ENCODE measurements at places on chromosomes 5 and 9.

DNA sequence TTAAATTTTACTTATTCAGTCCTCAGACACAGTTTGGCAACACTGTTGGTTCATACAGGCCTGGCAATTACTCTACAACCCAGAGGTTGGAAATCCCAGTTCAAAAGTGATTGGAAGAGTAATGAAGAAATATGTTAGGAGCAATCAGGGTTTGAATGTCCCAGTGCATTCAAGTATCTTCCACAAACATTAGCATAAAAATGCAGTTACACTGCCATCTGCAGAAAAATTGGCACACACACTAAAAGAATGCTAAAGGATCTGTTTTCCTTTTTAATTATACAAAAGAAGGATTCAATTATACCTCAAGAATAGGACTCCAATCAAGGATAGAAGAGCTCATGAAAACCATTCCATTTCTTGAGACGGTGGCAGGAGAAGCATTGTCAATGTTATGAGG is 130.2 kb downstream of the DNAH5 start:
- no peak for DNase-seq

DNA sequence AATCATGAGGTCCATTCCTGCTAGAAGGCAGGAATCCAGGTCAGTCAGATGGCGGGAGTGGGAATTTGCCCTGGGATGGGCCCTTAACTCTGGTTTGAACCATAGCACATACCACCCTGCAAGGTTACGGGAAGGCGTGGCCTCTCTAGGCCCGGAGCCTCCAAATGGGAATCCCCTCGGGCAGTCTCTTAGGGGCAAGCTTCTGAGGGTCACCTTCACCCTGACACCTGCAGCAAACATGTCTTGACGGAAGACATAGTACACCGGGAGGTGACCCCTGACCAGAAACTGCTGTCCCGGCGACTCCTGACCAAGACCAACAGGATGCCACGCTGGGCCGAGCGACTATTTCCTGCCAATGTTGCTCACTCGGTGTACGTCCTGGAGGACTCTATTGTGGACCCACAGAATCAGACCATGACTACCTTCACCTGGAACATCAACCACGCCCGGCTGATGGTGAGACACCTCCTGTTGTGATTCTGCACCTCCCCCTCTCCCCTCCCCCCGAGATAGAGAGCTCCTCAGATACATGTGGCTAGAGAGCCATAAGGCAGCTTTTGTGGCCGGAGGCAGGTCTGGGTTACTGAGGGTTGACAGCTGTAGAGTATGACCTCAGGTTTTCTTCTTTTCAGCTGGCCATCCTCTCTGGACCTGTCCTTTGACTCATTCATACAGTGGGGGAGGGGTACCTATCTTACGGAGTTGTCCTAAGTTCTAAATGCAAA is 957 bp downstream of the PRELID1 start:
- no peak for DNase-seq

GRCh38 chr5:139369181-139369580 is 13.9 kb downstream of the SLC23A1 start:
- DNase-seq: no peak

- no peak for DNase-seq
These were observed 24.7 kb upstream of the NOL6 start for GRCh38 chr9:33498387-33498786.

DNA sequence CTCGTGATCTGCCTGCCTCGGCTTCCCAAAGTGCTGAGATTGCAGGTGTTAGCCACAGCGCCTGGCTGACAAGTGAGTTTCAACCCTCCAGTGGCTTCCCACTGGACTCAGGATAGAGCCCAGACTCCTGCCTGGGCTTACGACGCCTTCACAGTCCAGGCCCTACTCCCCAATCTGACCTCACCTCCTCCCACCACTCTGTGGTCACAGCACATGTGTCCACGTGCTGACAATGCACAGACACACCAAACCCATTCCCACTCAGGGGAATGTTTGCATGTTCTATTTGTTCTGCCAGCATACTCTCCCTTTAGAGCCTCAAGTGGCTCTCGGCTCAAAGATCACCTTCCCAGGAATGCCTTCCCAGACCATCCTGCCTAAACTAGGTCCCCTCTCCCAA is 31.1 kb upstream of the TRIM14 start:
- no peak for DNase-seq
